ENCODE measurements at places on chromosomes 16 and 17.
A peak's percentile ranks its signal among the peaks of the same experiment; 100 is the strongest.

- no peak for DNase-seq
Measured at GRCh38 chr16:17206712-17207111, 264.0 kb downstream of the XYLT1 start.

- no peak for DNase-seq
Measured at GRCh38 chr17:35607239-35607847, 20.2 kb downstream of the AP2B1 start.

DNA sequence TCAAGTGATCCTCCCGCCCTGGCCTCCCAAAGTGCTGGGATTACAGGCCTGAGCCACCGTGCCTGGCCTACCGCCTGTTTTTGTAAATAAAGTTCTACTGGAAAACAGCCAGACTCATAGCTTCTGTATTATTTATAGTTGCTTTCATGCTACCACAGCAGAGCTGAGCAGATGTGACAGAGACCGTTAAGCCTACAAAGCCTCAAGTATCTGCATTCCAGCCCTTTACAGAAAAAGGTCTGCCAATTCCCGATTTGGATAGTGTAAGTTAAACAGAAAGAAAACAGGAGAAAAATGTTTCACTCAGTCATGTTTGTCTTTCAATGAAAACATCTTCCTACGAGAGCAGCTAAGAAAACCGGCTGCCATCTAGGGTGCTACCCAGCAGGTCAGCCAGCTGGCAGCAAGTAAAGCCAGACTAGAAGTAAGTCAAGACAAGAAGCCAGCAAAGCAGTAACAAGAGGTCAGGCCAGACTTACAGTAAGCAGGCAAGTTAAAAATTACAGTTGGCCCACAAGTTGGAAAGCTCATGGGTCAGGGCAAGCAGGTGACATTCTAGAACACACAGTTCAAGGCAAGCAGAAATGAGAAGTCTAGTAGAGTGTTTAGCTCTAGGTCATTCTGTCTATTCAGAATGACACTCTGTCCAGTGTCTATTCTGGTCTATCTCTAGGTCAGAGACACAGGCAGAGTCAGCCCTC lies 17.7 kb downstream of the NCBP3 start:
- DNase-seq = no peak

DNA sequence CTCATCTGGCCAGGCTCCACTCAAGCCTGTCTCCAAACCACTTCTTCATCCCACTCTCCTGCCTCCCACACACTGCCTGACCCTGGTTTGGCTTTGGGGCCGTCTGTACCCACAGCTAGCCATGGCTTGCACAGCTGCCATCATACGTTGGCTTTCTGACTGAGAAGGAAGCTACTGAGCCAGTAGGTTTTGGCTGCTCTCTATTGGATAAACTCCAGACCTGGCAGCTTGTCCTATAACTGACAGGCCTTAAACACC lies 3.9 kb downstream of the MIF4GD start:
- no peak for DNase-seq

DNA sequence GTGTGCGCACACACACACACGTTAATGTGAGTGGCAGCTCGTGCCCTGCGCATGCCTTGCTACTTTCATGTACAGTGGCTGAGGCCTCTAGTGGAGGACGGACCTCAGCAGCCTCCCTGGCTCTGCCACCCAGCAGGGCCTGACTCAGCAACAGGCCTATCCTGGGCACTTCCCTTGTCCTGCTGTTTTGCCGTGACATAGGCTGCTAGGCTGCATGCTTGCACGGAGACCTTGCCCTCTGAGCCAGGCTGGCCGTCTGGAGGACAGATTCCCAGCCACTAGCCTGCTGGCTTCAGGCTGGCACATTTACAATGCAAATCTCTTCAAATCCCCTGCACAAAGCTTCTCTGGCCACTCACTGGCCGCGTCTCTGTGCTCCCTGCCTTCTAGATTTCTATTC lies 9.5 kb downstream of the RNF213 start:
- no peak for DNase-seq

DNA sequence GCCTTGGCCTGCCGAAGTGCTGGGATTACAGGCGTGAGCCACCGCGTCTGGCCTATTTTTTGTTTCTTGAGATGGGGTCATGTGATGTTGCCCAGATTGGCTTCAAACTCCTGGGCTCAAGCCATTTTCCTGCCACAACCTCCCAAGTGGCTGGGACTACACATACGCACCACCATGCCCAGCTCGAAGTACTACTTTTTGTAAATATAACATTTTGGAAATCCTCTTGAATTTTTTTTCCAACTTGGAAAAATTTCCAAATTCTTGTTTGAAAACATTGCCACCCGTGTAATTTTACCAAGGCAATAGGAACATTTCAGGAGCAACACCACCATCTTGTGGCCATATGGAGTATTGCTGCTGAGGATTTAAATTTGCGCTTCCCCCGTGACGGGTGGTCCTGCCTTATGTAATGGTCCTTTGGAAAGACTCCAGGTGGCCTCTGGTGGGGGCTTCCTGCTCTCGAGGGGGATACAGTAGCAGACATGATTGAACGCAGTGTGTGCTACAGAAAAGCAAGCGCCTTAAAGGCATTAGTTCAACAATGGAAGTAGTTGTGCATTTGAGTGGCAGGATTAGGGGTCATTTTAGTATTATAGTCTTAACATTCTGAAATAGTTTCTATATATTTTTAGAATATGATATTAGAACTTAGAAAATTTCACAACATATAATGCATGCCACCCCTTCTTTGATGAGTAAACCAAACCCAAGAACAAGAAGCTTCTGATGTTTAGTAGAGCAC lies 8.0 kb downstream of the FLYWCH1 start:
- DNase-seq = peak; percentile 50

GRCh38 chr16:83891742-83892141 lies 7.2 kb upstream of the MLYCD start:
- no peak for DNase-seq

GRCh38 chr17:77875881-77876509 lies 82.5 kb upstream of the TNRC6C start:
- DNase-seq = peak; percentile 78

GRCh38 chr17:7977805-7978204 lies 24.6 kb upstream of the GUCY2D start:
- no peak for DNase-seq

DNA sequence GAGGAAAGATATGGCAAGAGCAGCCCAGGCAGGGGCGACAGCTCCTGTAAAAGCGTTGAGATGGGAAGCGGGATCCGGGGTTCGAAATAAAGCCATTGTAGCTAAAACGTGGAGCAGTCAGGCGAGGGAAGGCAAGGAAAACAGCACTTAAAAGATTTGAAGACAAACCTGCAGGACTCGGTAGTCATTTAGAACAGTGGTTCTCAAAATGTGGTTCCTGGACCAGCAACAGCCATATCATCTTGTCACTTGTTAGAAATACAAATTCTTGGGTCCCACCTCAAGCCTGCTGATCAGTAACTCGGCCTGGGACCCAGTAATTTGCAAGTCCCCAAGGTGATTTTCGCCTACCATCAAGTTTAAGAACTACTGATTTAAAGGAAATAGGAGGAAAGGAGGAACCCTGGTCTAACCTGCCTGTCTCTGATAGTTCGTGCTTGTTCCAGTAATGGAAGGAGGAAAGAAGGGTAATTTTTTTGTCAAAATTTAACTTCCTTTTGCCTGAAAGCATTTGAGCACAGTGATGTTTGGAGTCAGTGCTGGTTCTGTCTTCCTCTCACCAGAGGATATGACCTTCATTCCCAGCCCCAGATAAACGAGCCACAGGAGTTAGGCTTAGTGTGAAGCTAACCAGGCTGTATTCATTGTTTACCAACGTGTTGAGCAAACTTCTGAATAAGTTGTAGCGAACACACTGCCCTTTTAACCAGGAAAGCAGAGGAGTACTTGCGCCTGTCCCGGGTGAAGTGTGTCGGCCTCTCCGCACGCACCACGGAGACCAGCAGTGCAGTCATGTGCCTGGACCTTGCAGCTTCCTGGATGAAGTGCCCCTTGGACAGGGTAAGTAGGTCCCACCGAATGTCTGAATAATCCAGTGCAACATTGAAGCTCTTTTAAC lies 1.1 kb downstream of the ORC6 start:
- DNase-seq = no peak

- DNase-seq = no peak
Measured at GRCh38 chr17:22374741-22375140, 682.4 kb downstream of the KCNJ18 start.
